Smooth muscle cell of the brain vasculature (primary cell): ENCODE measurements at places on chromosomes 2 and 18.
A peak's percentile ranks its signal among the peaks of the same experiment; 100 is the strongest.

DNA sequence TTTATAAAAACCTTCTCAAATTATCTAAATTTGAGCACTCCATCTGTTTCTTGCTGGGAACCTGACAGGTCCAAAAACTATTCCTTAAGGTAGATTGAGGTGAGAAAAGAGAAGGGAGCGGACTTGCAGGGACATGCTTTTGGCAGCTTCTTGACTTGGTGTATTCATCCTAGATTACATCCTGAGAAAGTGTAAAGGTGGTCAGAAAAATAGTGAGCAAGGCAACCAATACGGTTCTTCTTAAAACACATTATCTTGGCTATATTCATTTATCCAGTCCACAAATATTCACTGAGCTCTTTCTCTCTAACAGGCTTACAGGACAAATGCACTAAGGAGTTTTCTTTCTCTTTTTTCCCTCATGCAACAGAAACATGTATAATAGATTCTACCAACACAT lies 230.0 kb downstream of the LRP1B start:
- no peak for DNase-seq

GRCh38 chr2:101704816-101705578 lies 7.5 kb downstream of the MAP4K4 start:
- no peak for DNase-seq

DNA sequence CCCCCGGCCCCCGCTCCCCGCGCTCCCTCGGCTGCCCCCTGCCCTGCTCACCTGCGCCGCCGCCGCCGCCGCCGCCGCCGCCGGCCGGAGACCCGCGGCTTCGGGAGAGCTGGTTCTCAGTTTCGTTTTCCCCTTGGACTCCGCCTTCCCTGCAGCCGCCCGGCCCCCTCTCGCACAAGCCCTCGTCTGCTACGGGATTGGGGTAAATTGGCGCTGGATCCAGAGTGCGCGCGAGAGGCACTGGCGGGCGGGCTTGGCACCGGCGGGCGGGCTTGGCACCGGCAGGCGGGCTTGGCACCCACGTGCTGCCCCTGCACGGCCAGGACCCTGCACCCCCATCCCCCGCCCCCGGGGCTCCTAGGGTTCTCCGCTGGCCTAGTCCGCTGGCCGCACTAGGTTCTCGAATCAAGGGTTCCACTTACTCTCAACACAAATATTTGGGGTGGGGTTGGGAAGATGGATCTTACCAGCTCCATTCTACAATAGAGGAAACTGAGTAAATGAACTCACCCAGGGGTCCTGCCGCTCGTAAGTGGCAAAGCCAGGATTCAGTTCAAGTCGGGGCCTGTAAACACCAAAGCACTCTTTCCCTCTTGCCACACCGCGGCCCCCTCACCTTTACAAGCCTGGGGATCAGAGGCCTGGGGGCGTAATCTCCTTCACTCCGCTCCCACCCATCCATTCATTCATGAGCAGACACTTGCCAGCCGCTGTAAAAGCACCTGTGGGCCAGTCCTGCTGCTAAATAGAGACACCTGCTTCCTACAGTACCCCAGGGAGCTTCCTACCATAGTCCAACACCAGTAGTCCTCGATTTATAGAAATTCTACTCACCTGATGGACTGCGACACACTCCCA lies at the start of gene EIF2AK2:
EIF2AK2 (minus strand) TSS at position 124 of the 858 bp plus-strand sequence. CDS start 9,174 bp downstream, outside the sequence.
- peak; percentile 51 for DNase-seq

- no peak for DNase-seq
Observed at GRCh38 chr2:231256494-231256893, 58.1 kb downstream of the ARMC9 start.

DNA sequence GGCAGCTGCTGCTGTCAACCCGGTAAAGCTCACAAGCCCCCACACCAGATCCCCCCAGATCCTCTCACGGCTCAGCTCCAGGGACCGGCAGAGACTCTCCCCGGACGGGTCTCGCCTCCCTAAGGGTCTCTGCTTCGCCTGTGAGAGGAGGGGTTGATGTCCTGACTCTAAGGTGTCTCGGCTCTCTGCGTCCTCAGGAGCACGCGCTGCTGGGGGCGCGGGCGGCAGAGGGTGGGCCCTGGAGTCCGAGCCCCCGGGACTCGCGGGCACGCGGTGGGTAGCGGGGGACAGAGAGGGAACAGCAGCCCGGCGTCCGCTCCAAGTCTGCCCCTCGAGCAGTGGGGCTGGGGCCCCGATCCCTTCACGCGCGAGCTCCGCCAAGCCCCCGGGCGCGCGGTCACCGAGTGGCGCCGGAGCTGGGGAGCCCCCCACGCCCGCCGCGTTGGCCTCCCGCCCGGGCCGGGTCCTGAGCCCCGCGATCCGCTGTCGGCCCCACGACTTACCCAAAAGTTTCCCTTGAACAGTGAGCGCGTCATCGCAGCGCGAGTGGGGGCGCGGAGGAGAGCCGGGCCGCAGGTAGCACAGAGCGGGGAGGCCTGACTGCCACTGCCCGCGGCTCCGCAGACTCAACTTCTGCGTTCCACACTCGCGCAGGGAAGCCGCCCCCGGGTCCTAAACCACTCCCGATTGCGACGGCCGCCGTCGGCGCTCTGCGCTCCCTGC lies at the start of gene PSTPIP2:
PSTPIP2 (minus strand) TSS at position 608 of the 723 bp plus-strand sequence; CDS start at position 536, 72 bp downstream.
- DNase-seq, result no peak

- no peak for DNase-seq
Observed at GRCh38 chr2:233416706-233417105, 62.4 kb downstream of the DGKD start.

- DNase-seq, result no peak
Observed at GRCh38 chr2:28471214-28471613, 24.6 kb upstream of the PLB1 start.

GRCh38 chr18:62102221-62102620 lies 84.6 kb downstream of the PIGN start:
- no peak for DNase-seq

- DNase-seq, result no peak
Observed at GRCh38 chr18:63686871-63687270, 15.9 kb upstream of the SERPINB11 start.

DNA sequence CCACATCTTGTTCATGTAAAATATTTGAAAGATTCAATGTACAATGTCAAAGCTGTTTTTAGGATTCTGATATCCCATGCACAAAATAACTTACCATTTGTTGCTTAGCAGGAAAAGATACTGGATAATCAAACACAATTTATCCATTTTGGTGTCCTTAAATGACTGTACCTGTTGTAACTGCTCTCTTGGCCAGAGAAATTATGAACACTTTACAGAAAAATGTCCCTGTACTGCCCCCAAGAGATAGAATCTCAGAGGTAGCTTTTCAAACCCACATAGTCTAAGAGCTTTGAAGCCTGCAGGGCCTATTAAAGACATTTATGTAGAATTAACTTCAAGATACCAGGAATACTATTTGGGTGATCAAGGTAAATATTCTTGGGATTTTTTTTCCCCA lies 12.2 kb upstream of the ME2 start:
- DNase-seq, result no peak

DNA sequence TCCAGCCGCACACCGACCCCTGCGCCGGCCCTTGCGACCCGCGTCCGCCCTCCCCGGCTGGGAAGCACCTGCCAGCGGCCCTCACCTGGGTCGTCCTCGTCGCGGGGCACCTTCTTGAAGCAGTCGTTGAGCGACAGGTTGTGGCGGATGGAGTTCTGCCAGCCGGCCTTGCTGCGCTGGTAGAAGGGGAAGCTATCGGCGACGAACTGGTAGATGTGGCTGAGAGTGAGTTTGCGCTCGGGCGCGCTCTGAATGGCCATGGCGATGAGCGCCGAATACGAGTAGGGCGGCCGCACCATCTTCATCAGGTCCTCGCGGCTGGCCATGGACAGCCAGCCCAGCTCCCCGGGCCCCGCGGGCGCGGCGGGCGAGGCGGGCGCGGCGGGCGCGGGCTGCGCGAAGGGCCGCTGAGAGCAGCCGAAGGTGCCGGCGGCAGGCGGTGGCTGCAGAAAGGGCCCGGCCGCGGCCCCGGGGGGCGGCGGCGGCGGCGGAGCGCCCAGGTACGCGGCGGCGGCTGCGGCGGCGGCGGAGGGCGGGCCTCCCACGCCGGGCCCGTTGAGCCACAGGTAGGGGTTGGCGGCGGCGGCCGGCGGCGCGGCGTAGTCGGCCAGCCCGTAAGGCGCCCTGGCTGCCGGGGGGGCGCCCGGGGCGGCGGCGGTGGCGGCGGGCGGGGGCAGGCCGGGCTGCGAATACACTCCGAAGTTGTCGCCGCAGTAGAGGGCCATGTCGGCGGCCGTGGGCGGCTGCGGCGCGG lies 505 bp downstream of the FOXI3 start:
- no peak for DNase-seq

GRCh38 chr18:23631312-23631711 lies 31.4 kb downstream of the ANKRD29 start:
- no peak for DNase-seq
